ENCODE measurements at places on chromosomes 7 and 10.

DNA sequence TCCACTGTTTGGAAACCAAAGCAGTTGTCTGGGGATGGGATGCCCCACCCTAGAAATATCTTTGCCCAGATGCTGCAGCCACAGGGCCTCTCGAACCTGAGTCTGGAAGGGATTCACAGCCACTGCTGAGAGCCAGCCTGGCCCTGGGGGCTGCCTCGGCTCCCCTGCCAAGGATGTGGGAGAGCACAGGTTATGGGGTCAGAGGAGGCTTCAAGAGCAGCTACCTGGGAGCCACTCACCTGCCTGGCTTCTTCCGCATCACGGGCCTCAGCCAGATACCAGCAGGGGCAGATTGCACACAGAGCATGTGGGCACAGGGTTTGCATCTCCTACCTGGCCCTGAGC, 5.4 kb upstream of the PWWP2B start:
- no peak for DNase-seq

GRCh38 chr10:7027237-7027912, 383.5 kb downstream of the SFMBT2 start:
- no peak for DNase-seq

DNA sequence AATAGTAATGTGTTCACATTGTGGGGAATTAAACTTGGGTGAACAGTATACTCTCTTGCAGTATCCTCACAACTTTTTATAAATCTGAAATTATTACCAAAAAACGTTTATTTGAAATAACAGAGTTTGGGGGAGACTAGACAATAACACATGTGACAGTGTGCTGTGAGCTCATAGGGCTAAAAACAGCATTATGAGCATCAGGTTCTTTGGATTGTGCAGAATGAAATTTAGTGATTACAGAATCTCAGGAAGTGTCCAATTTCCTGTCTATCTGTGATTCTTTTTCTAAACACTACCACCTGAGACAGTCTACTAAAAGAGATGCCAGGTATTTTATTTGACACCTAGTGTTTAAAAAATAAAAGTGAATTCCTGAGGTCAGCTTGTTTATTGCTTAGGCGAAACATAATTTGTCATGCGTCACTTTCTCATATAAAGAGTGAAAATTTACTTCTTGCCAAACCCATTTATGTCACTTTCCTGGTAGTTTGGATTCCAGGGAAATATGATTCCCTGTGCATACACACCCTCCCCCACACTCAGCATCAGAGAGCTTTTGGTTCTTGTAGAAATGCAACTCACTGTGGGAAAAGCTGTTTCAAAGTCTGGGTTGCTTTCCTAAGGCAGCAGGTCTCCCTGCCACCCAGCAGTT, 71.2 kb downstream of the AOAH start:
- DNase-seq: no peak

DNA sequence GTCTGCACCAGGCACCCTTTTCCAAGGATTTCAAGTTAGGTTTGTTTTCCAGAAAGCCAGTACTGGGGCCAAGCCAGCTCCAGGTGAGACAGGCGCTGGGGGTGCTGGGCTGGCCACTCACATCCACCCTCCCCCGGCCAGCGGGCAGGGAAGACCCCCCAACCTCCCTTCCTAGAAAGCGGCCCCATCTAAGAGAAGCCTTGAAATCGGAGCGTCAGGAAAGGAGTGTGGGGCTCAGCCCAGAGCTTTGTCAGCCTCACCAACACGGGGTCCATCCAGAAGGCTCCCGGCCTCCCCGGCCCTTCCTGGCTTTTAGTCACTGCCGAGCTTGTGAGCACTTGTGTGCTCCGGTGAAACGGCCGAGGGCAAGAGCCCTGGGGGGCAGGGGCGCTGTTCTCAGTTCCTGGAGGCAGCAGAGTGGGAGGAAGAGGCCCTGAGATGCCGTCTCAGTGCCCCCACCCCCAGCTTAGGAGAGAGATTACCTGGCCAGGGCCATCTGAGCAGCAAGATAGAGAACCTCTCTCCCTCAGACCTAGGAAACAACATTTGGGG, 39.6 kb downstream of the PDGFA start:
- no peak for DNase-seq

DNA sequence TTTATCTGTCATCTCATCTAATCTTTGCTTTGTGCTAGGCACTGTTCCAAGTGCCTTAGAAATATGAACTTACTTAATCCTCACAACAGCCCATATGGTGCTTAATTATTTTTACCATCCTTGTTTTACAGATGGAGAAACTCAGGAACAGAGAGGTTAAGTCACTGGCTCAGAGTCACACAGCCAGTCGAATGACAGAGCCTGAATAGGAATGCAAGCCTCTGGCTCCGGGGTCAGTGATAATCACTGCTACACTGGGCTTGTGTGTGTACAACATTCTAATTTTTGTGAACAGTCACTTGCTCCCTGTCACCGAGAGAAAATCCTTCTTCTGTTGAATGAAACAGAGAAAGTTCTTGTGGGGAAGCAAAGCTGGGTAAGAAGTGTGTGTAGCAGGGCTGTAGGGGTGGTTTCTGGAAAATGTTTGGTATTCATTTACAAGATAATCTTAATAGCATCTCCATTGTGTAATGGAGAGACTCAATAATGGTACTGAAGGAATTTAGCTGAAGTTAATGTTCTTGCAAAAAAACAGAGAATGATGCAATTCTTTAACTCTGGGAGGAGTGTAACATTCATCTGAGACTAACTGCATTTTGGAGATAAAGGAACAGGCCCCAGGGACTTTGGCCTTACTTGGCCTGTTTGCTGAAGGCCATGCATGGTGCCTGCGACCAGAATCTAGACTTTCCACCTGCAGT, 290.6 kb downstream of the FRMD4A start:
- no peak for DNase-seq

- no peak for DNase-seq
These were observed 9.0 kb upstream of the COMTD1 start for GRCh38 chr10:75244487-75245353.

- no peak for DNase-seq
These were observed 26.2 kb upstream of the ZNF862 start for GRCh38 chr7:149811831-149812490.

DNA sequence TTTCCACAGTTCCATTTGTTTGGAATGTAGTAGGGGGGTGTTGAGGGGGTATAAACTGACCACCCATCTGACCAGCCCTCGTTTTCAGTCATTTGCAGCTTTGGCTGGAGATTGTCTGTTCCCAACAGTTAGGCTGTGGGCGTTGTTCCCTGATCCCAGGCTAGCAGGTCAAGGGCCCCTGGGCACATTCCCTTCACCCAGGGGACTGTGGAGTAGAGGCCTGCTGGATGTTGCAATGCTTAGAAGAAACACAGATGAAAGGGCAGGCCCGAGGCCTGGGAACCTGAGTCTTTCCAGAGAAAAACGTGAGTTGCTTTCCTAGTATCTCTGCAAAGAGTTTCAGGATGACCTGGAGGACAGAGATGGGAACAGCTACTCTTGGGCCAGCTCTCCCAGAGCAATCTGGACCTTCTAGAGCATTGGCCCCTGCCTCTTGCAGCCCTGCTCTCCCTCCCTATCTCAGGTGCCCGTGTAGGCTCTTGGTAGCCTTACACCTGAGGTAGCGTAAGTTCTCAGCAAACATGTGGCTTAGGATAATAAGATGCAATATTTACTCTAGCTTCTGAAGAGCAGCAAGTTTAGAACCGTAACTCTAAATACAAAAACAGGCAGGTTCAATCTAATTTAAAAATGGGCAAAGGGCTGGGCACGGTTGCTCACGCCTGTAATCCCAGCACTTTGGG, 99.4 kb upstream of the EFCAB10 start:
- no peak for DNase-seq

GRCh38 chr10:58322072-58322834, 12.6 kb upstream of the UBE2D1 start:
- no peak for DNase-seq

DNA sequence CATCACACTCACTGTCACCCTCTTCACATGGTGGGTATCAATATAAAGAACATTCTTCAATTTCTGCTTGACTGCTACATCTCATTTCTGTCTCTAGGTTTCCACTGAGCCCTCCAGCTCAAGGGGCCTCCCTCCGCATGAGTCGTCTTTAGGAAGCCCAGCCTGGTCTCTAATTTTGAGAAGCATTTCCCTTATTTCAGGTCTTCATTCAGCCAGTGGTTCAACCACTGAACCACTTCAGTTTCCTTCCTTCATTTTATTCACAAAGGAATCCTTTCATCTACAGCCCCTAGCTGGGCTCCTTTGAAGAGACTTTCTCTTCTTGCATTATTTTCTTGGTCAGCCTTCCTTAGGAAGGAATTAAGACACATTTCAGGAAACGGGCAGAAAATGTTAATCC, 257.4 kb downstream of the KCNMA1 start:
- no peak for DNase-seq

- no peak for DNase-seq
These were observed 413.9 kb downstream of the HGF start for GRCh38 chr7:81355911-81356310.
